Vagina (tissue), 2 donors: ENCODE measurements at places on chromosomes 7 and 10.

DNA sequence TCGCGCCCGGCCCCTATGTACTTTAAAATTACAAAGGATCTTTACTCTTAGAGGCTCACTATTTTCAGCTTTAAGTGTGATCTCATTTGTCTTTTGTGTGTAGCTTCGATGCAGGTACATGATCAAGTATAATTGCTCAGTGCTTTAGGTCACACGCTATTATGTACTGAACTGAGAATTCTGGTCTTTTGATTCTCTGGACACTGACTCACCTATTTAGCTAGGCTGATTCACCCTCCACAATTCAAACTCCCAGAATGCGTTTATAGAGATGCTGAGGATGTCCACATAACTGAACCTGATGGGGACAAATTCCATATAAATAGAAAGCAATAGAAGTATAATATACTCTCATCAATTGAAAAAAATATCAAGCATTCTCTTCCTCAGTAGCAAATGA is 57.8 kb downstream of the PRKCQ start:
- DNase-seq = no peak

DNA sequence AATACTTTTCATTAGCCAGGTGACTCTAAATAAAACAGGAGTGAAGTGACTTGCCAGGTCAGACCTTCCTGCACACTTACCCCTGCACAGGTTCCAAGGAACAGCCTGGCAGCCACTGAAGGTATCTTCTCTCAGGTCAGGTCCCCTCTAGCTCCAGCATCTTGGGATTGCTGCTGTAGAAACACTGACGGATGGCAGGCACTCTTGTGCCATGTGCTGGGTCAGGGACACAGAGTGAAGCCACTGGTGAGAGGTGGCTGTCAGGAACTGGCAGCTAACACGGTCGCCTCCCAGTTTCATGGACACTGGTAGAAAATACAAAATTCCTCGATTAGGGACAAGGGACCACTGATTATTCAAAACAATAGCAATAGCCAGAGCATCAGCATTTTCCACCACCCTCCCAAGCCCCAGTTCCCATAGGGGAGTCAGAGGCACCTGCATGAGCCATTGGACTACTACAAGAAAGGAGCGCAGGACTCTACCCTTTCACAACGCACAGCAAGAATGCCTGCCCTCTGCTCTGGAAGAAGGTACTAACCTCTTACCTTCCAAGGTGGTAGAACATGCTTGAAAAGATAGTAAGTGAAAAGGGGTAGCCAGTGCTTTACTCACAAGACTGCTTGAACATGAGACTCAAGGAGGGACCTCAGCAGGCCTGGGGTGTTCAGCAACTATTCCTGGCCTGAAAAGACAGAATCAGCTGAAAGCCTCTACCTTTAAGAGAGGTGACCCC is 5.1 kb upstream of the MYO1G start:
- DNase-seq = no peak

DNA sequence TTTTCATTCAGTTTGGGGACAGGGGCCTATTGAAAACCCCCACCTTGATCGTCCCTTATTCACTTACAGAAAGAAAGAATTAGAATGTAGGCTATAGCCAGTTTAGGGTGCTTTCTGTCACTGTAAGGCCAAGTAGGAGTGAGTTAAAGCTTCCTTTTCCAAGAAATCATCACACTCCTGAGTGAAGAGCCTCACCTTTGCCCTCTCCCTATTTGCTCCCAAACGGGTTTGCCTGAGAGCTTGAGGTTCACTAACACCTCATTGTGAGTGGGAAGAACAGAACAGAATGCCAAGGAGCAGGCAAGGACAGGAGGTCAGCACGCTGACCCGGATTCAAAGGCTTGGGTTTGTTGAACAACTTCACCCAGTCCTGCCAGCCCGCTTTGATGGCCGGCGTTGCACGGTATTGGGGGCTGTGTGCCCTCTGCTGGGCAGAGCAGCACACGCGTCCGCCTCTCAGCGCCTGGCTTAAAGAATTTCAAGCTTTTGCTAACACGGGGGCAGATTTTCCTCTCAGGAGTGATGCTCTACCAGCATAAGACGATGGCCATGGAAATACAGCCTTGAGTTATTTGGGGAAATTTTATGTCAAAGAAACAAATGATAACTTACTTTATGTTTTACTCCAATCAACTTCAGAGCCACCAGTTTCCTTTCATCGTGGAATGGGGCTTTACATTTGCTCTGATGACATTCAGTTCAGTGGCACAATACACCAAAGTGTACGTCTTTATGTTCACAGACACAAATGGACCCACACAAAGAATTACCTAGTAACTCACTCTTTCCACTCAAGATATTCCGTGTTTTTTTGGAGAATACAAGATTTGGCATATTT is 470.0 kb downstream of the SUGCT start:
- no peak for DNase-seq

DNA sequence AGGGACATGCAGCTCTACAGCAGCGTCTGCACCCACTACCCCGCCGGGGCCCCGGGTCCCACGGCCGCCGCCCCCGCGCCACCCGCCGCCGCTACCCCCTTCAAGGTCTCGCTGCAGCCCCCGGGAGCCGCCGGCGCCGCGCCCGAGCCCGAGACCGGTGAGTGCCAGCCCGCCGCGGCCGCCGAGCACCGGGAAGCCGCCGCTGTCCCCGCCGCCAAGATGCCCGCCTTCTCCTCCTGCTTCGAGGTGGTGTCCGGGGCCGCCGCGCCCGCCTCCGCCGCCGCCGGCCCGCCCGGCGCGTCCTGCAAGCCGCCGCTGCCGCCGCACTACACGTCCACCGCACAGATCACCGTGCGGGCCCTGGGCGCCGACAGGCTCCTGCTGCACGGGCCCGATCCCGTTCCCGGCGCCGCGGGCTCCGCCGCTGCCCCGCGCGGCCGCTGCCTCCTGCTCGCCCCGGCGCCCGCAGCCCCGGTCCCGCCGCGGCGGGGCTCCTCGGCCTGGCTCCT is 631 bp downstream of the OTUD1 start:
- no peak for DNase-seq

DNA sequence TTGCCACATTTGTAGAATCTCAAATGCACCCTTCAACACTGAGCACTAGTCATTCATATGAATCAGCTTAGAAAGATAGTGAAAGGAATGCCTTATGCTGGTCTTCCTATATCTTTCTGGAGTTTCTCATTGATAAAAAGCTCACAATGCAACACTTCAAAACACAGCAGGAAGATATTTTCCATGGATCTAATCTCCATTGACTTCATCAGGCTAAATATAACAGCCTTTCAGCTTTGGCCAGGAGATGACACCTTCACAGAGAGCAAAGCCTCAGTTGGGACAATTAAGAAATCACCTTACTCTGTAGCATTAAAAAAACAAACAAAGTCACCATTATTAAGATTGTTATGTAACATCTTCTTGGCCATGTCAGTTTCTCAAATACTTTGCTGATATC is 6.7 kb downstream of the NRP1 start:
- no peak for DNase-seq

GRCh38 chr10:42553064-42553407 is 85.3 kb downstream of the ZNF33B start:
- no peak for DNase-seq
